Tongue (tissue), 3 donors: ENCODE measurements at places on chromosomes 7 and 10. TPM values are rescaled to one million over a fixed set of nuclear protein-coding genes. Genes with fewer than 3 reads are reported as not detected.

The TUBB8 gene
- total RNA-seq = not detected

The FGFBP3 gene
- 0.72 TPM for total RNA-seq

The C10orf88 gene
- total RNA-seq = 9.7 TPM

- no peak for DNase-seq
These were observed 136.3 kb downstream of the C1GALT1 start for GRCh38 chr7:7318601-7319000.

DNA sequence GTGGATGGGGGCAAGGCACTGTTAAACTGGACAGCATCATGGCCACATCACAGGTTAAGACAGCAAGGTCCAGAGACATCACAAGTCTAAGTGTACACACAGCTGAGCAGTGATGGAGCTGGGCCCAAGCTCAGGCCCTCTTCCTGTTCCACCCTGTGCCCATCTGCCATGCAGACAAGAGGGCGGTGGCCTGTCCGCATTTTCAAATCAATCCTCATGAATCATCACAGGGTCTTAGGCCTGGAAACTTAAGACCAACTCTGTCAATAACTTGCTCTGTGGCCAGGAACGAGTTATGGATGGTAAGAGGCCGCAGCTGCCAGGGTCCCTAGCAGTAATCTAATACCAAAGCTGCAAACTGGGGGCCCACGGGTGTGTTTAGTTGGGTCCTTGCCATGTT is 3.2 kb downstream of the C10orf105 start:
- DNase-seq = peak; percentile 70

DNA sequence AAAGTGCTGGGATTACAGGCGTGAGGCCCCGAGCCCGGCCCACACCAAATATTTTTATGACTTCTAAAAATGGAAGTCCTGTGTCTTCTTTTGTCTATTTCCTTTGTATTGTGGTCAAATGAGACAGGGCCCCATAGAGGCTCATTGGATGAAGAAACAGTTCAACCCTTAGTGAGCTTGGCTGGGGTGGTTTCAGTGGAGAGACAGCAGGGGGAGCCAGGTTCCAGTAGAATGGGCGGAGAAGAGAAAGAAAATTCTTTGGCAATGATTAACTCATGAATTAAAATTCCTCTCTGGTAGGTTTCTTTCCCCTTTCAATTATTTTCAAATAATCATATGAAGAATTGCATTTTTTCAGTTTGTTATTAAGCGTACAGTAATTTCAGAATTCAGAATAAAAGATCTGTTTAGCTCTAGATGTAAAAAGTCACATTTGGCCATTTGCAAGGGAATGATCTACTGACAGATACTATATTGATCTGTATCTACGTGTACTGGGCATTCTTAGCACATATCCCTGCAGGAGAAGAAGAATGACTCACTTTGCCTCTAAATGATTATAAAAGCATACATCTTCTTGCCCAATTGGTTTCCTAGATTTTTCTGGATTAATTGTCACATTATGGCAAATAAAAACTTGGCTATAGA is 43.2 kb downstream of the PNLIPRP3 start:
- no peak for DNase-seq

GRCh38 chr7:1099154-1099542 is 11.2 kb downstream of the GPER1 start:
- no peak for DNase-seq

GRCh38 chr10:60236869-60237524 is 152.7 kb downstream of the ANK3 start:
- peak; percentile 16 for DNase-seq

DNA sequence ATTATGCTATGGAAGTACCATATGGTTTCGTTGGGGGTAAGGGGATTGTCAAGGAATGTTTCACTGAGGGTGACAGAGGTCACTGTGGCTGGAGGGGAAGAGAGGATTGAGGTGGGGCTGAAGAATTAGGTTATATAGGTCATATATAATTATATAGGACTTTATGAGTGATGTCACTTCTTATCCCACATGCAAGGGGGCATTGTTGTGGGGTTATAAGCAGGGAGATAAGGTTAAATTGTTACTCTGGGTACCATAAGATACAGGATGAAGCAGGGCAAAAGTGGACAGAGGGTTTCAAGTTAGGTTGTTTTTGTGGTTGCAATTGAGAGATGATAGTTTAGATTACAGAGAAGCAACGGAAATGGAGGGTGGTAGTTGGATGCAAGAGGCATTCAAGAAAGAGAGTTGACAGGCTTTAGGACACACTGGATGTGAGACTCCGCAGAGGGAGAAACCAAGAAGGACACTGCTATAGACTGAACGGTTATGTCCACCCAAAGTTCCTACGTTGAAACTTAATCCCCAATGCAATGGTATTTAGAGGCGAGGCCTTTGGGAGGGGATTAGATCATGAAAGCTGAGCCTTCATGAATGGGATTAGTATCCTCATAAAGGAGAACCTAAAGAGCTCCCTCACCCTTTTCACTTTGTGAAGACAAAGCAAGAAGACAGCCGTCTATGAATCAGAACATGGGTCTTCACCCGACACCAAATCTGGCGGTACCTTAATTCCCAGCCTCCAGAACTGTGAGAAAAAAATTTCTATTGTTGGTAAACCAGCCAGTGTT is 7.0 kb upstream of the PRR15 start:
- no peak for DNase-seq

DNA sequence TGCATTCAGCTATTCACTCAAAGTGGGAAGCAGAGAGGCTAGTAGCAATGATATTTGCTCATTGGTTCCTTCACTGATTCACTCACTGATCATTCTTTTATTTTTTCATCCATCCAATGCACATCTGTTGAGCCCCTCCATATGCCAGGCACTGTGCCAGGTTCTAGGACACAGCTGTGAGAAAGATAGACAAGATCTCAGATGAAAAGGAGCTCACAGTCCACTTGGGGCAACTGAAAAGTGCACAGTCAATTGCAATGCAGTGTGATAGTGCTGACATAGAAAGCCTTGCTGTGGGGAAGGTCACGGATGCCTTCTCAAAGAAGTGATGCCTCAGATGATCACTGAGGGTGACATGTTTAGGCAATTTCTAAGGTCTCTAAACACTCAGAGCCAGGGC is 262.3 kb downstream of the PTEN start:
- peak; percentile 41 for DNase-seq
